ENCODE measurements at places on chromosomes 1 and 21.

DNA sequence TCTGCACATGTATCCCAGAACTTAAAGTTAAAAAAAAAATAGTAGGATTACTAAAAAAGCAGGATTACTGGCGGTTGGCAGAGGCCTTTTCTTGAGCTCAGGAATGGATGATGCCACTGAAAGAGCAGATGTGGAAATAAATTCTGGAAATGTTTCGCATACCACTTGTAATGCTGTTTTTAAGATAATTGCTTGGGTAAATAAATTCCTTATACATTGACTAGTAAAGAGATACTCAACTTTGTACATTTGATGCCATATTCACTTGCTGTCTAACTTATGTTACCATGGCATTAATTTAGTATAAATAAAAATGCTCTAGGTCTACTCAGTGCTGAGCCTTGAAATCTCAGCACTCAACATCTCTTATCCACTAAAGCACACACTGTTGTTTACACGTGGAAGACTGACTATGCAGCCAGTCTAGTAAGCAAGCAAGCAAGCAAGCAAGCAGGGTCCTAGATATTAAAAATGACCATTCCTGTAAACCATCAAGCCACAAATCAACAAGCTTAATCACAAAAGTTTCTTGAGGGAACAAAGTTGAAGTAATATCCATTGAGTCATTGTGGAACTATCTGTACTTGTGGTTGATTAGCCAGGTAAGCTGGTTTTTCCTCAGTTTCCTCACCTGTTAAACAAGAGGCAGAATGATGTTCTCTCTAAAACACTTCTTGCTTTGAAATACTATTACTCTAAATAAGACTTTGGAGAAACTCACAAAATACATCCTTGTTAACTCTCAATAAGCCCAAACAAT lies 1.7 kb upstream of the RASAL2 start:
- DNase-seq: no peak

DNA sequence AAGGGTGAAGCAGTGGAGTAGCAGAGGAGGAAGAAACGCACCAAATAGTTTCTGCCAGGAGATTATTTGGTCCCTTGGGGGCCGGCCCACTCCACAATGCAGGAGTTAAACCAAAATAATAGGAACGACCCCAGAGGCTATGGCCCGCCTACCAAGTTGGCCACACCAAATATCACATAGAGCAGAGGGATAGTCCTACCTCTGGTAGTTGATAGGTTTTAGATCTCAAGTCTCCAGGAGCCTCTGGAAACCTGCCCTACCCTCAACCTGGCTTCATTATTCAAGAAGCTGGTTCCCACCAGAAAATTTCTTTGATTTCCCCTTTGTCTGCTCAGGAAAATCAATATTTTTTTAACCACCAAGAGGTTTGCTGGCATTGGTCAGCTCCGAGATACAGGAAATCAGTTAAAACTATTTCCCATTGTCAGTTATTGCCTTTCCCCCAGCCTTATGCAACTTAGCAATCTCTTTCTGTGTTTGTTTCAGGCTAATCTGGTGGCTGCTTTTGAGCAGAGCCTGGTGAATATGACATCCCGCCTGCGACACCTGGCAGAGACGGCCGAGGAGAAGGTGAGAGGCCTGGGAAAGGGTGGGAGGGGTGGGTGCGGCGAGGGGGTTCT lies 35.5 kb upstream of the IPO9 start:
- DNase-seq: no peak

DNA sequence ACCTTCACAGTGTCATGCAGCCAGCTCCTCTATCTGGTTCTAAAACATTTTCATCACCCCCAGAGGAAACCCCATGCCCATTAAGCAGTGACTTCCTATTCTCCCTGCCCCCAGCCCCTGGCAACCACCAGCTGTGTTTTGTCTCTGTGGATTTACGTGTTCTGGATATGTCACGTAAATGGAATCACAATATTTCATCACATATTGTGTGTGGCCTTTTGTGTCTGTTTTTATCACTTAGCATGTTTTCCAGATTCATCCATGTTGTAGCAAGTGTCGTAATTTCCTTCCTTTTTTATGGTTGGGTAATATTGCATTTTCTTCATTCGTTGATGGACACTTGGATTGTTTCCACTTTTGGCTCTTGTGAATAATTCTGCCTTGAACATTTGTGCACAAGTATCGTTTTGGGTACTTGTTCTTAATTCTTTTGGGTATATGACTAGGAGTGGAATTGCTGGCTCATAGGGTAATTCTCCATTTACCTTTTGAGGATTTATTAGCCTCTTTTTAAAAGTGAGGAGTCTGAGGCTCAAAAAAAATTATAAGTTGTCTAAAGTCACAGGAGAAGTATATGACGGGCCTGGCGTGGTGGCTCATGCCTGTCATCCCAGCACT lies 127.0 kb downstream of the MRPS6 start:
- no peak for DNase-seq

- DNase-seq: peak; percentile 16
Observed at GRCh38 chr1:185733818-185734735, at the start of gene HMCN1. Gene HMCN1, plus strand, starts transcription at chr1:185734391. Its CDS starts 389 bp downstream, at chr1:185734780.

DNA sequence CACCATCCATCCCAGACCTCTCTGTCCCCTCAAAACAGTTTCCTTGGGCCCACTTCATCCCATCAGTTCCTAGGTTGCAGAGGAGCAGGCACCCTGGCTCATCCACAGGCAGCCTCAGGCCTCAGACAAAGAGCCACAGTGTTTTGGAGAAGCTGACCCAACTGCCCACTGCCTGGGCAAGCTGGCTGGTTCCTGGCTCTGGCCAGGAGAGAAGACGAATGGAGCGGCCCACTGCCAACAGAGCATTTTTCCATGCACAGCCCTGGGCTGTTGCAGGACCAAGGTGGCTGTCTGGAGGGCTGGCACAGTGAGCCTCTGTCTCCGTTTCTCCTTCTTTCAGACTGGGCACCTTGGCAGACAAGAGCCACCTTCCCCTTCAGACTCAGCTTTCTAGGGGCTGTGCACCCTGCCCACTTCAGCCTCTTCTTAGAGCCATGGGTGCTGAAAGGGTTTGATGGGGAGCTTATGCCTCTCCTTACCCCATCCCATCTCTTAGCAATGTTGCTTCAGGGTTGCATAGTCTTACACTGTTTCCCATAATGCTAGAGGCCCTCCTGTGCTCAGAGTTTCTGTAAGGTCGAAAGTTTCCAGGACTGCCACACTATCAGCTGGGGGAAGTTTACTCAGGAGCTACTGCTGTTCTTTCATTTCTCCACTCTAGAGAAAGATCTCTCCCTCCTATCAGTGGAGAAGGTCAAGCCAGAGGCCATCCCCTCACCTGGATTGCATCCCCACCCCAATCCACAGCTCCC lies 973 bp downstream of the FMOD start:
- no peak for DNase-seq

DNA sequence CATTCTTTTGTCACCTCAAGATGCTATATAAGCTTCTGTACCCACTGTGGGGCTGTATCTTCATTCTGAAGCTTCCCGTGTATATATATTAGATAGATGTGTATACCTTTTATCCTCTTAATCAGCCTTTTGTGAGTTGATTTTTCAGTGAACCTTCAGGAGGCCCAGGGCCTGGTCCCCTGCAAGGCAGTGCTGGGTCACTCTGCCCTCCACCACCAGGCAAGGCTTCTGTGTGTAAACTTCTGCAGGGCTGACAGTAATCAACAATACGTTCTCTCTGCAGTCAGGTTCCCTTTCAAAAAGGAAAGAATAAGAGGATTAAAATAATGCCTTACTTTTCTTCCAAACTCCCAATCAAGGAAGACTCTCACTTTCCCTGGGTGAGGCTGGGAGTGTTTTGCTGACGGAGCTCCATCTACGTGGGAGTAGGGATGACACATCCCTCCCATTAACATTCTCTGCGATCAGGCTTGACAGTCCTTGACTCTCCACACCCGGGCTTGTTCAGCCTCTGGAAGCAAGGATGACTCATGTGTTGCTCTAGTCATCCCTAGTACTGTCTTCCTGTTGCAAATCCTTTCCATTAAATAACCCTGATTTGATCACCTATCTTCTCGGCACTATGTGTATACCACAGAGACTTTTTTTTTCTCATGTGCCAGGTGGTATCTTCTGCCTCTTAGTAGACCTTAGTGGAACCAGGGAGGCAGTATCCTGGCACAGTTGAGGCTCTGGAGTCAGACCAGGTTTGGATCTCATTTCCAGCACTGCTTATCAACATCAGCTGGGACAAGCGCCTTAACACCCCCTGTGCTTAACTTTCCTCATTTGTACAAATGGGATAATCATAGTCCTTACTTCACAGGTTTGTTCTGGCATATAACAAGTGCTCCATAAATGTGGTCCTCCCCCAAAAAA lies 70.3 kb upstream of the KCNK1 start:
- no peak for DNase-seq

- DNase-seq: no peak
Observed at GRCh38 chr1:60622486-60622885, 459.9 kb upstream of the NFIA start.

GRCh38 chr1:235018720-235019444 lies 109.8 kb downstream of the TOMM20 start:
- DNase-seq: no peak

GRCh38 chr1:25544243-25544764 lies 898 bp downstream of the LDLRAP1 start:
- peak; percentile 55 for DNase-seq

- no peak for DNase-seq
Observed at GRCh38 chr1:208479435-208479834, 235.3 kb upstream of the PLXNA2 start.

GRCh38 chr1:75668813-75669212 lies 55.7 kb upstream of the ACADM start:
- DNase-seq: no peak

DNA sequence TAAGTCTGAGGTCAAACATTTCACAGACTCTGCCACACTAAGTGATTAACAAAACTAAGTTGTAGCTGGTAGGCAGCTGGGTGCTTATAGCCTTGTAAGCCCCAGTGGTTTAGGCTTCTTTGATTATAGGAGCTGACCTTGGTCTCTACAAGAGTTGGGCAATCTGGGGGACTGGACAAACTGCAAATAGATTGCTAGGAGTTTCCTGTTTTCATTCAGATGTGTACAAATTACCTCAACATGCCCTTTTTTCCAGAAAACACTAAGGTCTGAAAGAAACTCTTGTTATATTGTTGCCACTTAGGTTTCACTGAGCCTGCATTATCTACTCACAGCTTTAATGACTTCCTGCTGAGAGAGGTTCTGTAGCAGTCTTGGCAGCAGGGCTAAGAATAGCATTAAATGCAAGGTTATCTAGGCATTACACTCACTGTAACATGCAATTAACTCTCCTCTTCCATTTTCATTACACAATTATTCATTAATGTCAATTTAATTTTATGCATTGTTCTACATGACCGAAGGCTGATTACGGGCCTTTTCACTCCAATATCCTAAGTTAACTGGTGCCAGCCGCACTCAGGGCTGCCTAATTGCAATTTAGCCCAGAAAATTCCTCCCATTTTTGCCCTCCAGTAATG lies 314.0 kb downstream of the LMO4 start:
- DNase-seq: peak; percentile 12

DNA sequence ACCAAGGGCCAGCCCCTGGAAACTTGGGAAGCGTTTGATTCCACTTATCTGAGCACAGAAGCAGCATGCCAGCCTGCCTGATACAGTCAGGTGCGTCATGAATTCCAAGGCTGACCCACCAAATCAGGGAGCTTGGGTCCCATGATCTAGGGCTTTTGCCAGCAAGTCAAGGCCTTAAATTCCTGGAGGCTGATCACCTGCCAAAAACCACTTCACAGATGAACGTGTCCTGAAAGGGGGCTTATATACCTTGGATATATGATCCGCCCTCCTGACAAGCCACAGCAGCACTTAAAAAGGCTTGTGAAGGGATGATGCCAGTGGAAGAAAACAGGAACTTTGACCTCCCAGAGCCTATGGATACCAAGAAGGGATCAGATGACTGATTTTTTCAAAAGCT lies 24.0 kb upstream of the CLIC6 start:
- no peak for DNase-seq

GRCh38 chr21:44498280-44499210 lies 41.5 kb downstream of the KRTAP10-1 start:
- DNase-seq: peak; percentile 52

GRCh38 chr1:102050556-102050955 lies 53.8 kb upstream of the OLFM3 start:
- no peak for DNase-seq

DNA sequence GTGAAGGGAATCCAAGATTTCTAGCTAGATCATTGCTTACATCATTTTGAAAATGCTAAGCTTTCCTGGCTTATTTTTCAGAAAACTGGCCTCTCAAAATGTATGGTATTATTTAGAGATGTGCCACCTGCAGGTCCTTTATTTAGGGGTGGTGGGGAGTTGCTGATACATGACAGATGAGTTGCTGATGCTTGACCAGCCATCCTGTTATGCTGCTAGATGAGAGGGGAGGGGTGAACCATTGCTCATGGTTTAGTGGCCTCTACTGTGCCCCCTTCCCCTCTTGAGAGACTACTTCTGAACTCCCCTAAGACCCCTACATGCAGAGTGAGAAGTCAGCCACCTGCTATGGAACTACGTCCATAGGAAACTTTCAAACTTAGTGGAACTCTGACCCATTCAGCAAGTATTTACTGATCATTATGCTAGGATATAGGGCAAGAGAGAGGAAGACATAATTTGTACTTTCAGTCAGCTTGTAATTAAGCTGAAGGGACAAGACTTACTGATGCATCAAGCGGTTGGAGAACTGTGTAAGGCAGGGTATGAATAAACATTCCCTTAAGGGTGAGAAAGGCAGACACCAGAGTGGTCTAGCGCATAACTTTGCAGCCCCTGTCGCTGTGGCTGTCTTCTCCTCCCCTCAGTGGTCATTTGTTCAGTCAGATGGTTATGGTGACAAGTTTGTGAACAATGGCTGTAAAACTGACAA lies 34.6 kb downstream of the SLAMF6 start:
- no peak for DNase-seq

DNA sequence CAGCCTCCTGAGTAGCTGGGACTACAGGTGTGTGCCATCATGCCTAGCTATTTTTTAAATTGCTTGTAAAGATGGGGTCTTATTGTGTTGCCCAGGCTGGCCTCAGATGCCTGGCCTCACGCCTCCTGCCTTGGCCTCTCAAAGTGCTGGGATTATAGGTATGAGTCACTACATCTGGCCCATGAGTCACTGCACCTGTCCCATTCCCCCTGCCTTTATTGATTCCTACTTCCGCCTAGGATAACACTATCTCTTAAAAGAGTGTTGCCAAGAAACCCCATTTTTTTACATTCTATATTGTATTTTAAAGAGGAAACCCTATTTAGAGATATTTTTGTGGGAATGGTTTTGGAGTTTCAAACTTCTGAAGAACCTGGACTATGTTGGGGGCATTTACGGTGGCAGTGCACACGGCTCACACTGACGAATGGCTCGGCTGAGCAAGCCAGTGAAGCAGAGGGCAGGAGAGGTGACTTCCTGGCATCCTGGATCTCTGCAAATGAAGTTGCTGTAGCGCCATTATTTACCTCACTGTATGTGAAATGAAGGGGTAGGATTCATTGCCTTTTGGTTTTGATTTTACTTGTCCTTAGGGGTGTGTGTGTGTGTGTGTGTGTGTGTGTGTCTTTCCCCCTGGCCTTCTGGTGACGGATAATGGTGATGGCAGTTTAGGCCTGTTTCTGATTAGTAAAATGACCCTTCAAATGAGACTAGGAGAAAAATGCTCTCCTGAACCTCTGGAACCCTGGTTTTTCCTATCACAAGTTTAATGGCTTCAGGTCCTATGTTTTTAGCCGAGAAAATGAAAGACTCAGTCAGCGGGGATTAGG lies 22.5 kb downstream of the KIF26B start:
- no peak for DNase-seq

Data from RPMI8226 (cell line).